ENCODE measurements at places on chromosomes 2 and 18.

GRCh38 chr2:120988700-120989511, 253.2 kb downstream of the GLI2 start:
- DNase-seq, result no peak

DNA sequence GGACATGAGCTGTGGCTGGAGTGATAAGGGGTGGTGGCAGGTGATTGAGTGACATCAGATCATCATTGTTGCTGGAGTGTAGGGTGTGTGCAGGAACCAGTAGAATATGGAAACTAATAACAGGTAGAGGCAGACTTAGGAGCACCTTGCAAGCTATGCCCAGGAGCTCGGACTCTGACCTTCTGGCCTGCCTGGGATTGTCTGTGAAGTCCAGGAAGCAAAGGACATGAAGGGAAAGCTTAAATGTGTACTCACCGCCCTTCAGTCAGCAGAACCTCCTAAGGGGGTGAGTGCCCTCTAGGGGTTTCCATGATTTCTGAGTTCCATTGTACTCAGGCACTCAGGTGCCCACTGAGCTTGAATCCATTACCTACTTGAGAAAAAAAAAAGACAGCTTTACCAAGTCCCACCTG, 104.2 kb downstream of the CRIM1 start:
- DNase-seq, result no peak

DNA sequence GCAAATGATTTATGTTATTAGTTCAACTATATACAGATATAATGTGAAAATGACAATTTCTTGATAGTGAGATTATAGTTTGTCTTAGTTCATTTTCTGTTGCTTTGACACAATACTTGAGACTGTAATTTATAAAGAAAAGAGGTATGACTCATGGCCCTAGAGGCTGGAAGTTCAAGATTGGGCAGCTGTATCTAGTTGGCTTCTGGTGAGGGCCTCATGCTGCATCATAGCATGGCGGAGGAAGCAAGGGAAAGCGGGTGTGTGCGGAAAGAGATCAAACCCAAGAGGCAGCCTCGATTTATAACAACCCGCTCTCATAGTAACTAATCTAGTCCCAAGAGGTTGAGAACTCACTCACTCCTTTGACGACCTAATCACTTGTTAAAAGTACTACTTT, 11.4 kb downstream of the PLEKHA3 start:
- DNase-seq, result no peak

- DNase-seq, result no peak
These were observed 26.6 kb downstream of the SPTBN1 start for GRCh38 chr2:54482715-54483114.

GRCh38 chr2:84999553-84999955, 28.6 kb downstream of the KCMF1 start:
- DNase-seq, result no peak

DNA sequence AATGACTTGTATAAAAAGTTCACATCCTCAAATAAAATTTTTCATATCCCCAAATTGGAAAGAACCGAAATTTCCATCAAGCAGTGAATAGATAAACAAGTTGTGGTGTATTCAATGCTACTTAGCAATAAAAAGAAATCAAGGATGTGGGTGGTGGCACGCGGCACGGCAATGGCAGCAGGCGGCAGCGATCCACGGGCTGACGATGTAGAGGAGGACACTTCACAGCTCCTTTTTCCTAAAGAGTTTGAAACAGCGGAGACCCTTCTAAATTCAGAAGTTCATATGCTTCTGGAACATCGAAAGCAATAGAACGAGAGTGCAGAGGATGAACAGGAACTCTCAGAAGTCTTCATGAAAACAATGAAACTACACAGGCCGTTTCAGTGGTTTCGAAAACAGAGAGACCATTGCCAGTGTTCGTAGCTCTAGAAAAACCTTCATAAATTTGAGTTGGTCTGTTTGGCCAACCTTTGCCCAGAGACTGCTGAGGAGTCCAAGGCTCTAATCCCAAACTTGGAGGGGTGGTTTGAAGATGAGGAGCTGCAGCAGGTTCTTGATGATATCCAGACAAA, 9.8 kb upstream of the IL36A start:
- DNase-seq, result no peak

- DNase-seq, result no peak
These were observed 40.3 kb downstream of the AP1S3 start for GRCh38 chr2:223797037-223797436.

- DNase-seq, result no peak
These were observed 1110.6 kb upstream of the ACVR2A start for GRCh38 chr2:146734042-146734820.

DNA sequence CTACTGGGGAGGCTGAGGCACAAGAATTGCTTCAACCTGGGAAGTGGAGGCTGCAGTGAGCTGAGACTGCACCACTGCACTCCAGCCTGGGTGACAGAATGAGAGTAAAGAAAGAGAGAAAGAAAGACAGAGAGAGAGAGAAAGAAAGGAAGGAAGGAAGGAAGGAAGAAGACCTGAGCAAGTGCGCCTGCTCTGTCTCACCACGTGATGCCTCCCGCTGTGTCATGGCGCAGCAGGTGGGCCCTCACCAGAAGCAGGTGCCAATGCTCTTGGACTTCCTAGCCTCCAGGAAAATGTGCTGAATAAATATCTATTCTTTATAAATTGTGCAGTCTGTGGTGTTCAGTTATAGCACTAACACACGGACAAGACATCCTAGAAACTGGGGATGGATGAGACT, 270.0 kb downstream of the CYP26B1 start:
- no peak for DNase-seq

GRCh38 chr2:47558768-47559684, 156.1 kb downstream of the MSH2 start:
- no peak for DNase-seq

DNA sequence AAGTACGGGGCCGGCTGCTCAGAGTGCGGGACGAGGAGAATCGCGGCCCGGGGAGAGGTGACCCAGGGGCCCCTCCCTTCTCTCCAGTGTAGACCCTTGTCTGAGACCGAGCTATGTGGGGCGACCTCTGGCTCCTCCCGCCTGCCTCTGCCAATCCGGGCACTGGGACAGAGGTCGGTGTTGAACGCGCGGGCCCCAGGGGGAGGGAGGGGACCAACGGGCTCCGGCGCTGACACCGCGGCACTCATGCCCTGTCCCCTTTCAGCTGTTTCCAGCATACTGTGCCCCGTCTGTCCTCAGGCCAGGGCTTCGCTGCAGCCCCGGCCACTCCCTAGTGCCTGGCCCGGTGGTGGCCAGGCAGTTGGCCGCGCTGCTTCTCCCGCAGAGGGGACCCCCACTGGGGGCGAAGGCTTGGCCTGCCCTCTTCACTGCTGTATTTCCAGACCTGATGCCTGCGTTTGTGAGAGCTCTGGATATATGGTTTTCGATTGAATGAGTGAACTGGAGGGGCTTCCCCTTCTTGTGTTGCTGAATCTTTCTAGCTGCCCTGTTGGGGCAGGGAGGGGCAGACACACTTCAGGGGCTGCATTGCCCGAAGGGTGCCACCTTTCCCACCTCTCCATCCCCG, 809 bp downstream of the DBI start:
- DNase-seq, result no peak

DNA sequence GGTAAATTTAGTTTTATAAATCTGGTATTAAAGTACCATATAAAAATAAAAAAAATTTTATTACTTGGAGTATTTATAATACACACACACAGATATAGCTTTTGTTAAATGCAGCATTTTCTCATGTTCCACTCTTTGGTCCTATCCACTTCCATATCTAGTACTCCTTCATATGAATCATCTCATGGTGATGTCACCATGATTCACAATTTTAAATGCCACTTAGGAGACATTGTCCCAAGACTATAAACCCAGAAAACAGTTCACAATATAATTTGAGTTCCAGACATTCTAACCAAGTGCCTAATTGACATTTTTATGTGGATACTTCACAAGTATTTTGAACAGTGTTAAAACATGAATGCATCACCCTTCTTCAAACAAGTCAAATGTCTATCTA, 1398.3 kb downstream of the DSC3 start:
- DNase-seq, result no peak

GRCh38 chr18:45540125-45540524, 75.2 kb upstream of the SLC14A2 start:
- DNase-seq, result no peak

GRCh38 chr18:73151086-73151485, 283.3 kb upstream of the NETO1 start:
- no peak for DNase-seq

- no peak for DNase-seq
These were observed 28.4 kb downstream of the M1AP start for GRCh38 chr2:74619651-74620297.
